ENCODE measurements at places on chromosomes 5 and 9.

GRCh38 chr9:81083854-81084512, 605.4 kb downstream of the TLE1 start:
- DNase-seq: peak; percentile 7

GRCh38 chr5:151255621-151256286, 2.8 kb downstream of the GM2A start:
- no peak for DNase-seq

DNA sequence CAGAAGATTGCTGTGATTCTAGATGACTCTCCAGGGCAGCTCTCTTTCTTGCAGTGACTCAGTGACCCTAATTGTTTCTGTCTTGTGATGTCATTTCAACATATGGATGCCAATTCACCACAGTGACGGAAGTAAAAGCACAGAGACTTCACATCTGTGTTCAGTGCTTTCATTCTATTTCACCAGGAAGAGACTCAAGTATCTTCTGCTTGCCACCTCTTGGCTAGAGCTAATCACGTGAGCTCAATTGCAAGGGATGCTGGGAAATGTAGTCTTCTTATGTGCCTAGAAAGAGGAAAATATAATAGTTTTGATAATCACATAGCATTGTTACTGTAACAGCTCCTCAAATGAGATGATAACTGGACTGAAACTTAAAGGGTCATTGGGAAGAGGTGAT, 453.3 kb upstream of the KLF4 start:
- DNase-seq: no peak

DNA sequence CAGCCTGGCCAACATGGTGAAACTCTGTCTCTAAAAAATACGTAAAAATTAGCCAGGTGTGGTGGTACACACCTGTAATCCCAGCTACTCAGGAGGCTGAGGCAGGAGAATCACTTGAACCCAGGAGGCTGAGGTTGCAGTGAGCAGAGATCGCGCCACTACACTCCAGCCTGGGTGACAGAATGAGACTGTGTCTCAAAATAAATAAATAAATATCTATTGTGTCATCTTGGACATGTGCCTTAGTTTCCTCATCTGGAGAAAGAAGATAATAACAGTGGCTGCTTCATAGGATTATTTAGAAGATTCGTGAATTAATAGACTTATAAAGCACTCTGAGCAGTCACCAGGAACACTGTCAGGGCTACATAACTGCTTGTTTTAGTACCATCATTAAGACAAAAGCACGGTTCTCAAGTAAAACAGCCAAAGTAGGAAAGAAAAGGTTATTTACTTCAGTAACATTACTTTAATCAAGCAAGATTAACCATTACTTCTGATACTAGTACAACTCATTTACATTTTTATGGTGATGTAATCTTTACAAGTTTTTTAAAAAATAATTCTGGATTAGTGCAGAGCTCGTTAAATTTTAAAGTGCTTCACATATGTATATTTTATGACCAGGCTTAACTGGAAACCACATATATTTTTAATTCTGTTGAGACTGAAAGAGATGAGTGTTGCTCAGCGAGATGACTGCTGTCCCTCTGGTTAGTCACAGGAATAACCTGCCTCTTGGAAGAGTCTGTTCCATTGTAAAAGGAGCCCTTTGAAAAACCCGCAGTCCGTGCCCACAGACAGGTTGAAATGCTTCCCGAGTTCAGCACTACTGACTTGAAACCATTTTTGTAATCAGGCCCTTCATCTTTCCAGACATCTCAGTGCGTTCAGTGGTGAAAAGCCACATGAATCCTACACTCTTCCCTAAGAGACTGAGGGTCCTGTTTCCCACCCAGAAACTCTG, 36.7 kb downstream of the ANKH start:
- no peak for DNase-seq

DNA sequence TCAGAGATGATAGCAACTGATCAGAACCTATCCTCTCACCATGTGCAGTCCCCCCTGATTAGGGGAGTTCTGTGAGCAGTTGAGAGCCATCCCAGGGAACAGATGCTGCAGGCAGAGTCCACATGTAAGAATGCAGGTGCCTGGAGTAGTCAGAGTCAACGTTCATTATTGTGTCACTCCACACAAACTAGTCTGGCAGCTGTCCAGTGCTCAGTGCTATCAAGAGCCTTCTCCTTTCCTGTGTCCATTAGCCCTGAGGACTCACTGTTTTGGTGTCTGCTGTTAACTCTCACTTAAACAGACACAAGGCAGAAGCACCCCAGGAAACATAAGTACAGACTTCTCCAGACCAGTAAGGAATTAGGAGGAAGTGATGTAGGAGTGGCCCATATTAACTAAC, 2.5 kb downstream of the SH3TC2 start:
- peak; percentile 44 for DNase-seq

DNA sequence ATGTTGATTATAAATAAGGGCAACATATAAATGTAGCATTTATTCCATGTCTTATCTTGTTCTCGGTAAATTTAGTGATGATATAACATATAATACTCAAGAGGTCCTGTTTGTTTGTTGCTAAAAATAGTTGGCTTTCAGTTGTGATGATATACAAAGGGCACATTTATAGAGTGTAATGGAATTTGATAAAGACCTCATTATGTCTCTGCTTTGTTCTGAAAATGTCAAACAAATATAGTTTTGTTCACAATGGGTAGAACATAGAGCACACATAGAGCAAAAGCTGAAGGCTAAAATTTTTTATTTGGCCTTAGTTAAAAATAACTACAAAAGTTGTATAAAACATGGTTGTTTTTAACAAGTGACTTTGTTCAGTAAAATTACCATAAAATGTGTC, 477.1 kb upstream of the SMC2 start:
- DNase-seq: no peak

GRCh38 chr5:63245271-63245670, 666.7 kb downstream of the LRRC70 start:
- DNase-seq: no peak

DNA sequence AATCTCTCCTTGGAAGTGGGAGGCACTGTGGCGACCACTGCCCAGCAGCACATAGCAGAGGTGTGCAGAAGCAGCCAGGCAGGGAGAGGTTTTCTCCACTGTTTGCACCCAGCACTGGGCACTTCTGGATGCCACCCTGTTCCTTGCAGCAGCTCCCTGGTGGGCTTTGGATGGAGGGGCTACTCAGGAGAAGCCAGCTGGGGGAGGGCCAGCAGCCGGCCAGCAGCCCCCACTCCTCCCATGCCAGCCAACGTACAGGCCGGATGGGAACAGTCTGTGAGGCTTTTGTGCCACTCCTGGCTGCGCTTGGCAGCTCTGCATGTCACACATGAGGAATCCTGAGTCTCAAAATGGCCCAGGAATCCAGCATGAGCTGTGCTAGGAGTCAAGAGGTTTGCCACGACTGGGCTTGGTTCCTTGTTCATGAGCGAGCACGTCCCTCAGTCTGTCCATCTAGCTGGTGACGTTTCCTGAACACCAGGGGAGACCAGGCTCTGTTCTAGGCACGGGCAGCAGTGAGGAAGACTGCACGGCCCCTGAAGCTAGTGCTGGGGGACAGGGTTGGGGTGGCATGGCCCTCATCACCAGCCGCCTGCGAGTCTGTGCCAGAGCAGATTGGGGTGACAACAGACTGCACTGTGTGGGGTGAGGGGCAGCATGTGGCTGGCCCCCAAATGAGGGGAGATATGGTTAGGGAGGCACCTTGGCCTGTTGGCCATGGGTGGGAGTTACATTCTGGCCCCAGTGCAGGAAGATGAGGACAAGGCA, 10.1 kb downstream of the PHF2 start:
- DNase-seq: no peak

DNA sequence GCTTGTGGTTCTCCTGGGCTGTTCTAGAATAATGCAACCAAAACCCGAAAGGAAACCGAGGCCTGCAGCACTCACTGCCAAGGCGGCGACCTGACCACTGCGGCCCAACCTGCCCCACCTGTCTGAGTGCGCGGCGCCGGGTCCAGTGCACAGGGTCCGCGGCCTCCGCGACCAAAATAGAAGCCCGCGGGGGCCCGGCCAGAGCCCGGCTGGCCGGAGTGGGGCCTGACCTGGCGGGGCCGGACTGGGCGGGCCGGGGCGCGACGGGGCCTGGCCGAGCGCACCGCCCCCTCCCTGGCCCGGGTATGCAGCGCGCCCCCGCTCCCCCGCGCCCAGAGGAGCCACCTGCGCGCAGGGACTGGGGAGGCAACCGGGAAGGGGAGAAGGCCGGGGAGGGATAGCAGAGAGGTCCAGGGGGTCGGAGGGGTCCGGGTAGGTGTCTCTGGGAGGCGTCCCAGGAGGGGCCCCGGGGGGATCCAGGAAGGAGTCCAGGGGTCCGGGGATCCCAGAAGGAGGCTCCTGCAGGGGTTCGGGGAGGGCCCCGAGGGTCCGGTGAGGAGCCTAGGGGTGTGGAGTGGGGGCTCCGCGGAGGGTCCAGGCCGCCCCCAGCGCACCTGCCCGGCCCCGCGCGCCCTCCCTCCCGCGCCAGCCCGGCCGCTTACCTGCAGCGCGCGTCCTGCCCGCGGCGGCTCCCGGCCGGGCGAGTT, 503 bp downstream of the SEMA4D start:
- DNase-seq: no peak

DNA sequence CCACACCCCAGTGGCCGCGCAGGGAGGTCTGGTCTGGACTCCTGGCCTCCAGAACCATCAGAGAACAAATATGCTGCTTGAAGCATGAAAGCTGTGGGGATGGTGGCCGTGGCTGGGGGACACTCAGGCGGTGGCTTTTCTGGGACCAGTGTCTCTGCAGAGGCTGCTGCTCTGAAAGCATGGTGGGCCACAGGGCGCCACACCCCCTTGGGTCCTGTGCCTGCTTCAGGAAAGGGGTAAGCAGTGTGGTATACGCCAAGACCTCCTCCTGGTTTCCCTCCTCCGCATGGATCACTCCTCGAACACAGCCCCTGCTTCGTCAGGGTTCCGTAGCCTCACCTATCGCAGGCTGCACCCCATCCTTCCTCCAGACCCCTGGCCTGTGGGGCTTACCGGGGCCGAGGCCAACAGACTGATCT, 19.7 kb upstream of the TERT start:
- DNase-seq: no peak

- no peak for DNase-seq
Measured at GRCh38 chr9:113215132-113215531, 5.9 kb downstream of the FKBP15 start.

GRCh38 chr9:137055385-137056364, 1.8 kb upstream of the ENTPD2 start:
- DNase-seq: no peak

- DNase-seq: no peak
Measured at GRCh38 chr9:126020836-126021235, 273.7 kb downstream of the PBX3 start.

GRCh38 chr5:26791433-26791832, 247.0 kb downstream of the CDH9 start:
- DNase-seq: no peak

DNA sequence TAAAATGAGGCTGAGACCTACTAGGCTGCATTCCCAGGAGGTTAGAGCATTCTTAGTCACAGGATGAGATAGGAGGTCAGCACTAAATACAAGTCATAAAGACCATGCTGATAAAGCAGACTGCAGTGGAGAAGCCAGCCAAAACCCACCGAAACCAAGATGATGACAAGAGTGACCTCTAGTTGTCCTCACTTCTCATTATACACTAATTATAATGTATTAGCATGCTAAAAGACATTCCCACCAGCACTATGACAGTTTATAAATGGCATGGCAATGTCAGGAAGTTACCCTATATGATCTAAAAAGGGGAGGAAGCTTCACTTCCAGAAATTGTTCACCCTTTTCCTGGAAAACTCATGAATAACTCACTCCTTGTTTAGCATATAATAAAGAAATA, 88.6 kb downstream of the PLPPR1 start:
- no peak for DNase-seq

DNA sequence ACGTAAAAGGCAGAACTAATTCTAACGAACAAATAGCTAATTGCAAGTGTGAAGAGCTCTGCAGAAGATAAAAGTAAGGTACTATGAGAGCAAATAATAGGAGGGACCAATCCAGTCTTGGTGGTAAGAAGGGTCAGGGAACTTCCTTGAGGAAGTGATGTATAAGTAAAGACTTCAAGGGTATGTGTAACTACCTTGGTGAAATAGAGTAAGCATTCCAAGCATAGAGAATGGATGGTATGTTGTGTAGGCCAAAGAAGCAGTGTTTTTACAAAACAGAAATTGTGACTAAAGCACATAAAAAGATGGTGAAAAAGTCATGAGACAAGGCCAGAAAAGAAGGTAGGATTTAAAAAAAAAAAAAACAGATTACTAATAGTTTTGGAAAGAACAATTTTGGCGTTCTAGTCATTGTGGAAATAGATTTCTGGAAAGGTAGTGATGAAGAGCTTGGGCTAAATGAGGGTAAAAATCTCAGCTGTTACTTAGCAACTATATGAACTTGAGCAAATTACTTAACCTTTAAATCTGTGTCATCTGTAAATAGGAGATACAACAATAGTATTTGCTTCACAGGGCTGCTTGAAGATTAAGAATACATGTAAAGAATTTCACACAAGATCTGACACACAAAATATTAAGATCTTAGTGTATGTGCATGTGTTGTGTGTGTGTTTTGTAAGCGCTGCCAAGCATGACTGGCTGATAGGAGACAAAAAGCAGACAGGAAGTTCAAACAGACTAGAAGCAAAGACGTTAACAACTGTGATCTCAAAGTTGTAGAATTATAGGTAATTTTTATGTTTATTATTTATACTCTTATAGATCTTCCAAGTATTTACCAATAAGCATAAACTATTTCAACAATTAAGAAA, 73.5 kb downstream of the NR6A1 start:
- DNase-seq: no peak

- no peak for DNase-seq
Measured at GRCh38 chr5:32833127-32833526, 122.0 kb downstream of the NPR3 start.

DNA sequence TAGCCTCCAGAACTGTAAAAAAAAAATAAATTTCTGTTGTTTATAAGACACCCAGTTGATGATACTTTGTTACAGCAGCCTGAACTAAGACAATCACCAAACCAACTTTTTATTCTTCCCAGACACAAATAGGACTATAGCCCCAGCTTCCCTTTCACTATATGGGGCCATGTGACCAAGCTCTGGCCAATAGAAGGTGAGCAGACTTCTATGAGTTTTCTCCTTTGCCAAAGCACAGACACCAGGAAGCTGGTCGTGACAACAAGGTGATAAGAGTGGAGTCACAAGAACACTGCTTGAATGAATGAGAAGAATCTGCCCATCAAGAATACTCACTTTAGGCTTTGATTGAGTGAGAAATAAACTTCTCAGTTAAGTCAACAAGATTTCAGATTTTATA, 217.7 kb downstream of the DEPDC1B start:
- no peak for DNase-seq
